ENCODE measurements at places on chromosomes 16 and 17.

DNA sequence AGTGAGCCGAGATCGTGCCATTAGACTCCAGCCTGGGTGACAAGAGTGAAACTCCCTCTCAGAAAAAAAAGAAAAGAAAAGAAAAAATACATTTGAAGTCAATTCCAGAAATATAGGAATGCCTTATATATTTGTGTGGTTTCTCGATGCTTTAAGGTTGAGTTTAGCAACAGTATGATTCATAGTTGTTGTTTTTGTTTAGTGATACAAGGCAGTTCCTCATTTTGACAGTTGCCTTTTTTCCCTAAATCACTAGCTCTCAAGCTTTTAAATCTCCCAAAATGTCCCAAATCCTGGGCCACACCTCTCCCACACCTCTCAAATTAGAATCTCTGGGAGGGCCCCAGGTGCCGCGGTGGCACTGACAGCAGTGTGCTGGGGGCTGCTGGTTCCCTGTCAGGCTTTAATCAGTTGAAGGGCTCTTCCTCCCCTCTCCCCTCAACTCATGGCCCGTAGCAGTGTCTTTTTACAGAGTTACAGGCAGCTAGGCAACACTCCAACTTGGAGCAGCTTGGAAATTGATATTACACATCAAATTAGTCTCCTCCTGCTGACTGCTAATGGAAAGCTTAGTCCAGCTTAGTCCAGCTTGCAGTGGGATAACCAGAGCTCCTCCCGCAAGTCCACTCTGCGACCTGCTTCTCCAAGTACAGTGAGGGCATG is 58.4 kb downstream of the EPN2 start:
- DNase-seq, result no peak

DNA sequence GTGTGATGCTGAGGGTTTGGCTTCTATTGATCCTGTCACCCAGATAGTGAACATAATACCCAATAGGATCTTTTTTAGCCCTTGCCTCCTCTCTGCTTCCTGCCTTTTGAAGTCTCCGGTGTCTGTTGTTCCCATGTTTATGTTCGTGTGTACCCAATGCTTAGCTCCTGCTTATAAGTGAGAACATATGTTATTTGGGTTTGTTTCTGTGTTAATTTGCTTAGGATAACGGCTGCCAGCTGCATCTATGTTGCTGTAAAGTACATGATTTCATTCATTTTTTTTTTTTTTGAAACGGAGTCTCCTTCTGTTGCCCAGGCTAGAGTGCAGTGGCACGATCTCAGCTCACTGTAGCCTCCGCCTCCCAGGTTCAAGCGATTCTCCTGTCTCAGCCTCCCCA is 23.0 kb downstream of the DUS2 start:
- no peak for DNase-seq

DNA sequence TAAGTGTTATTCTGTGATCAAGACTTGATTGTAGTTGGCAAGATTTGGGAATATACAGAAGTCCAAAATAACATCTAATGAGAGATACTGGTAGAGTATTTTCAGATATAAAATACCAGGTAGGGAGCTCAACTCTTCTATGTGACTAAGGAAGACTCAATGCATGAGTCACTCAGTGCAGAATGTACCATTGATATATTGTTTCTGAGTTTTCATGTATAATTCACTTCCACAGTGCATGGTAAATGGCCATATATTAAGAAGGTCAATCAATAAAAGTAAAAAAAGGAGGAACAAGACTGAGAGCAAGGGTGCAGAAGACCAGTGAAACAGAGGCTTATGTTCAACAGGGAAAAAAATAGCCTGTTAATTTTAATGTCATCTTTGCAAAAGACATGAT is 1387.9 kb downstream of the CDH8 start:
- no peak for DNase-seq

DNA sequence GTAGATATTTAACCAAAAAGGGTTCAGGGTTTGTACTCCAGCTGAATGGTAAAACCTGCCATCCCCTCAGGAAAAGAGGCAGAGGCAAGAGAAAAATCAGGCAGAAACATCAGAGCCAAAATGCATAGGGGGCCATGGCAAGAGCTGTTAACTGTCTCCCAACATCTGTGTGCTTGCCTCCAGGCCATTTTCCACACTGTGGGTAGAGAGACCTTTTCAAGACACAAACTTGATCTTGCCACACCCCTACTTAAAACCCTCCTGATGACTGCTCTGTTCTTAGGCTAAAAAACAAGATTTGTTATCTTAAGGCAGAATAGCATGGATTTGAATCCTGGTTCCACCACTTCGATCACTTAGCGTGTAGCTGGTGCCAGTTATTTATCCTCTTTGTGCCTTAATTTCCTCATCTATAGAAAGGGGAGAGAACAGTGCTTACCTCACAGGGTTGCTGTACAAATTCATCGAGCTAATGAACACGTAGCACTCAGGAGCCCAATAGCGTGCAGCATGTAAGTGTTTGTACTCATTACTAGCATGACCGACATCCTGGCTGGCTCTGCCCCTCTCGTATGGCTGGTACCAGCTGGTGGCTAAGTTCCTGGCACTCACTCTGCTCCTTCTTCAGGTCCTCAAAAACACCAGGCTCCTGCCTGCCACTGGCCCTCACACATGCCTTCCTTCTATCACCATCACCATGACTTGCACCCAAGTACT is 25.8 kb downstream of the STAT3 start:
- no peak for DNase-seq

GRCh38 chr17:45759761-45760160 is 24.4 kb upstream of the CRHR1 start:
- no peak for DNase-seq

- no peak for DNase-seq
Observed at GRCh38 chr16:8565498-8565897, 24.8 kb downstream of the TMEM114 start.

GRCh38 chr17:34167354-34167753 is 87.7 kb upstream of the CCL2 start:
- DNase-seq, result no peak

DNA sequence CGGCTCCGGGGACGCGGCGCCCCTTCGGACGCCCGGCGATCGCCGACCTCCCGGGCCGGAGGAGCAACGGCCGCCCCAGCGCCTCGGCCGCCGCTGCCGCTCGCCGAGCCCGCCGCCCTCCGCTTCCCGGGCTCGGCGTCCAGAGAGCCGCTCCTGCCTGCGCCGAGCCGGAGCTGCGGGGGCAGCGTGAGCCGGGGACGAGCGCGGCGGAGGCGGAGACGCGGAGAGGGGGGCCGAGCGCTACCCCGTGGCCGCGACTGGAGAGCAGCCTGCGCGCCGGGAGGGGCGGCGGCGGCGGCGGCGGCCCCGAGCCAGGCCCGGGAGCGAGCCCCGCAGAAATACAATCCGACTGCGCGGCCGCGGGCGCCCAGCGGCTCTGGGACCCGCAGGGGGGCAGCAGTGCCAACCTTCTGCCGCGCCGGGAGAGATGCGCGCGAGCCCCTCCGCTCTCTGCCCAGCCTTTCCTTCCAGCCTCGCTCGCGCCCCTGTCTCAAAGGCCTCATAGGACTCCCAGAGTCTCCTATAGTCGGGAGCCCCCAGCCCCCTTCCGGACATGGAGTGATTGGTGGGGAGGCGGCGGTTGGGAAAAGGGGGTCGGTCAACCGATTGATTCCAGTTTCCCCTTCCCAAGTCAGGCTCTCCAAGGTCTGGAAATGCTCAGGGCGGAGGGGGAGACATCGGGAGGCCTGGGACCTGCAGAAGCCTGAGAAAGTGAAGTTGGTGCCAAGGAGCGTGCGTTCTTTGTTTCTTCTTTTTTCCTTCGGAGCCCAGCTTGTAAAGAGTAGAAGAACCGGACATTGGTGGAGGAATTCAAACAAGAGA is 1.0 kb upstream of the SDK2 start:
- no peak for DNase-seq

GRCh38 chr16:1494711-1495110 is 1.6 kb downstream of the TELO2 start:
- DNase-seq, result no peak

GRCh38 chr16:13150181-13150885 is 248.9 kb downstream of the SHISA9 start:
- no peak for DNase-seq

Measured in stimulated activated CD8-positive, alpha-beta memory T cell treated with anti-CD3 and anti-CD28 coated beads, Interleukin-2, amount 100 ng/mL, for 1 hour (primary cell).